Stimulated activated CD4-positive, alpha-beta T cell treated with anti-CD3 and anti-CD28 coated beads, Interleukin-12 subunit alpha, Interleukin-12 subunit beta, amount 100 ng/mL, for 4 hours (primary cell): ENCODE measurements at places on chromosomes 12 and 14.

- DNase-seq = peak; percentile 20
These were observed 1004.2 kb downstream of the TMEM121 start for GRCh38 chr14:106530423-106531107.

- DNase-seq = no peak
These were observed 18.0 kb upstream of the SLC38A4 start for GRCh38 chr12:46843811-46844210.

- DNase-seq = no peak
These were observed 132.5 kb downstream of the FOXN3 start for GRCh38 chr14:89284333-89285058.

DNA sequence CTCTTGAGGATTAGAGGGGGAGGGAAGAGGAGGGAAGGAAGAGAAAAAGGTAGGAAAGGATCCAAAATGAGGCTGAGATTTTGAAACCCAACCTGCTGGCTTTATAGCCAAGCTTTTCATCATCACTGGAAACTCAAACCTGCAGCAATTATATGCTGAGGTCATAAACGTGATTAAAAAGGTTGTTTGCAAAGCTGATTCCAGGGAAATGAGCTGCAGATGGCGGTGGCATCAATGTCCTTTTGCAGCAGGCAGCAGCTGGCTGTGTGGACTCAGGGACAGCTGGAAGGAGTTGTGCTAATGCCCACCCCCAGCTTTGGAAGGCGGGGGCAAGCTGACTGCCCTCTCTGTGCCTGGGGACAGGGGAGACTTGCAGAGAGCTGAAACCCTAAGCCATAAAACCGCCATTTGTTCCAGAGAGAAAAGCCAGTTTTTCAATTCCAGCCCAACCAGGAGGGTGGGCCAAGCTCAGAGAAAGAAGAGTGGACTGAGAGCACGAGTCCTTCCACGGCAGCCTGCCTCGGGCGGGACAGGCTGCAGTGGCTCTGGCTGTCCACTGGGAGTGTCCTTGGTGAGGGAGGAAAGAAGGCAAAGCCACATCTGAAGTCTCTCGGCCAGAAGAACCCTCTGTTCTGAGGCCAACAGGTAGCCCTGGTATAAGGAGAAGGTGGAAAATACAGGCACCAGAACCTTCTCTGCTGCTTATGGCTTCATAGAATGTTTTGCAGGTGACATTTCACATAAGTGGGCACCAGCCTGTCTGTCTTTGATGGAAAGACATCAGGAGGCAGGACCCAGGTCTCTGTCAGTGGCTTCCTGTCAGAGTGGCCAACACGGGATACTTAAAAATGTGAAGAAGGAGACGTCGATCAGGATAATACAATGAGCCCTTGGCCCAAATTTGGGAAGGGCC is 90.7 kb downstream of the SINHCAF start:
- DNase-seq = no peak

DNA sequence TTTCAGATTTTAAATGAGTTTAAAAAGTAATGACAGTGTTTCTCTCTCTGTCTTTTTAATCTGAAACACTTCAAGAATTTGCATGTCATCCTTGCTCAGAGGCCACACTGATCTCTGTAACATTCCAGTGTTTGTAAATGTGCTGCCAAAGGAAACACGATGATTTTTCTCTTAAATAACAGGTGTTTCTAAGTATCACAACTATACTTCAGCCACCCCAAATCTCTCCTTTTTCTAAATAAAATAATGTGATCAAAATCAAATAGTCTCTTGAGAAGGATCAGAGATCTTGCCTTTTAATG is 3.3 kb upstream of the GALC start:
- no peak for DNase-seq

- DNase-seq = no peak
These were observed 11.7 kb upstream of the OASL start for GRCh38 chr12:121050725-121051124.

GRCh38 chr14:64979336-64980074 is 7.2 kb upstream of the FNTB start:
- DNase-seq = no peak

DNA sequence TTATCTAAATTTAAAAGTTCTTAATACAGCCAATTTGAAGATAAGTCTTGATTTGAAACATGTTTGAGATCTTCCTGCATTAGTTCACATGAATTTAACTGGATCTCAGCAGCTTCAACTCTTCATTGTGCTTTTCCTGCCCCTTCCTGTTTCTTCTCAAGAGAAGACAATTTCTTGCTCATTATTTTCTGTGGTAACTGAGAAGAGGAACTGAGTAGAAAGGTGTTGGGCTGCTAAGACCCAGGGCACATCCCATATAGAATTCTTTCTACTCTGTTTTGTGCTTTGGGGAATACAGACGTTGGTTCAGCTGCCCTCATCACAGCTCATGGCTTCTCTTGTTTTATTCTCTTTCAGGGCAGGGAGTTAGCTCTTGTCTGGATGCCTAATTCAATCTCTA is 110.2 kb downstream of the SNAPC1 start:
- no peak for DNase-seq

DNA sequence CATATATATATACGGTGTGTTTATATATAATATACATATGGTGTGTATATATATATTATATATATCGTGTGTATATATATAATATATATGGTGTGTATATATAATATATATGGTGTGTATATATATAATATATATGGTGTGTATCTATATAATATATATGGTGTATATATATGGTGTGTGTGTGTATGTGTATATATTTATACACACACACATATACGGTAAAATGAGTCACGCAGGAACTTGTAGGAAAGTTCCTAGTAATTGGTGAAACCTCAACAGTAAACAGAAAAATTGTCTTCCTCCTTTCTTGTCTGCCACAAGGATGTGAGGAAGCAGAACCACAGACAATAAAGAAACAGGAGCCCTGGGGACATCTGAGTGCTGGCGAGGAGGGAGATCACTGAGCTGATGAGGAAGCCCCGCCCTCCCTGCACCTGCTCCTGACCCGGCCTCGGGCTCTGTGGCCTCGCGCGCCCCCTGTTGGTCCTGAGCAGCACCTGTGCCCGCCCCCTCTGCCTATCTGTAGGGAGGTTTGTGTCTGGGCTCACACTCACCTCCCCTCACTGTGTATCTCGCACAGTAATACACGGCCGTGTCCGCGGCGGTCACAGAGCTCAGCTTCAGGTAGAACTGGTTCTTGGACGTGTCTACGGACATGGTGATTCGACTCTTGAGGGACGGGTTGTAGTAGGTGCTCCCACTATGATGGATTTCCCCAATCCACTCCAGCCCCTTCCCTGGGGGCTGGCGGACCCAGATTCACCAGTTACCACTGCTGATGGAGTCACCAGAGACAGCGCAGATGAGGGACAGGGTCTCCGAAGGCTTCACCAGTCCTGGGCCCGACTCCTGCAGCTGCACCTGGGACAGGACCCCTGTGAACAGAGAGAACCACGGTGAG is 1079.4 kb downstream of the TMEM121 start:
- peak; percentile 85 for DNase-seq

DNA sequence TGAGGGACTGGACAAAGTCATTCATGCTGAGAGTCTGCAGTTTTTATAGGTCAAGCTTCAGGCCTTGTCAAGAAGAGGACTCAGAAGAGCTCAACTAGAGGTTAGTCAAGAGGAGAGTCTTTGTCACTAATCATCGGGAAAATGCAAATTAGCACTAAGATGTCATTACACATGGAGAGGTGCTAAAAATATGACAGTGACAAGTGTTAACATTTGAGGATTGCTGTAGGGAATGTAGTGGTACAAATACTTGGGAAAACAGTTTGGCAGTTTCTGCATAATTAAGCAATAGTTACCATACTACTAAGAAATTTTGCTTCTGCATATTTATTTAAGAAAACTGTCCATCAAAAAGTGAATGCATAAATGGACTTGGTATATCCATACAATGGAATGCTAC is 60.9 kb upstream of the CSRP2 start:
- no peak for DNase-seq

DNA sequence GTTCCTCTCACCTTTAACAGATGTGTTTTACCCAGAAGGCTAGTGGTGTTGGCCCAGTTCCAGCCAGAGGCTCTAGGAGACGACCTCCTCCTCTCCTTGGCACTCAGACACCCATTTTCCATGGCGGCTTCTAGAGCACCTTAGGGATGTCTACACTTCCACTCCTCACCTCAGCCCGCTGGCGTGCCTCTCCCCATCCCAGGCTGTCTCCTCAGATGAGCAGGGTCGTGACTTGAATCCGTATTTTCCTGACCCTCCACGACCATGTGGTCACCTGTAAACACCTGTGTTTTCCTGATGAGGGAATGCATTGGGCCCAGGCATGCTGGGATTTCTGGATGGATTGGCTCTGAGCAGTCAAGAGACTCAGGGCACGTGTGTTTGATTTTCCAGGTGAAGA is 21.8 kb upstream of the RIN3 start:
- DNase-seq = no peak
